Stimulated activated CD4-positive, alpha-beta T cell treated with anti-CD3 and anti-CD28 coated beads, Interleukin-12 subunit alpha, Interleukin-12 subunit beta, amount 100 ng/mL, for 24 hours (primary cell): ENCODE measurements at places on chromosomes 1 and 21.

DNA sequence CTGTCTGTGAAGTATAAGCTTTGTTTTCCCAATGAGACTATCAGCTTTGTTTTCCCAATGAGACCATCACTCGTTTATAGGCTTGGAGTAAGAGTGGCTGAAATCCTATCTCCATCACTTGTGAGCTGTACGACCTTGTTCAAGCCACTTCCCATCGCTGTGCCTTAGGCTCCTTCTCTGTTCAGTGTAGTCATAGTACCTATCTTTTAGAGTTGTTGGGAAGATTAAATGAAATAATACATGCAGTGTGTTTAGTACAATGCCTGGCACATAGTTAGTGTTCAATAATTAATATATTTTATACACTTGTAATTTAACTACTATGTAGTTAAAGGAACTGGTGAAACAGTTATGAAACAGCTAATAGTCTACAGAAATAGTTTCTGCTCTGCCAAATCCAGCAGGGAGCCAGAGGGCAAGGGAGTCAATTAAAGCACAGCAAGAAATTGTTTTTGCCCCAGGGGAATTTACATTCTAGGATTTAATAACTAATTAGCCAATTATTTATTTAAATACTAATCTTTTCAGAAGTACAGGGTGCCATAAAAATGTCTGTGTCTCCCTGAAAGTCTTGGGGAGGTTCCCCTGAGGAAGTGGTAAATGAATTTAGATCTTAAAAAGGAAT is 139.3 kb upstream of the HMCN1 start:
- DNase-seq = no peak

DNA sequence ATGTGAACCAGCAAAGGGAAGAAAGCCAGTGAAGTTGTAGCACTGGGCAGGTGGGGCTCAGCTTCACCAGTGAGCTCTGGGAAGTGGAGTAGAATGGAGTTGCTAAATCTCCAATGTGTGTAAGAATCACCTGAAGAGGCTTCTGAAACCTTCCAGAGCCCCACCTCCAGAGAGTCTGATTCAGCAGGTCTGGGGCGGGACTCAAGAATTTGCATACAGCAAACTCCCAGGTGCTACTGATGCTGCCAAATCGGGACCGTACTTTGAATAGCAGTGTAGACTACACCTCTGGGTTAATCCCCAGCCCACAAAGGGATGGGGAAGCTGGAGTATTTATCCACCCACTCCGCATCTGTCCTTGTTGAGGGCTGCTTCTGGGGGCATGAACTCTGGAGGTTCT is 154.3 kb downstream of the IGSF21 start:
- no peak for DNase-seq

GRCh38 chr21:45769294-45769693 is 125.8 kb downstream of the PCBP3 start:
- no peak for DNase-seq

DNA sequence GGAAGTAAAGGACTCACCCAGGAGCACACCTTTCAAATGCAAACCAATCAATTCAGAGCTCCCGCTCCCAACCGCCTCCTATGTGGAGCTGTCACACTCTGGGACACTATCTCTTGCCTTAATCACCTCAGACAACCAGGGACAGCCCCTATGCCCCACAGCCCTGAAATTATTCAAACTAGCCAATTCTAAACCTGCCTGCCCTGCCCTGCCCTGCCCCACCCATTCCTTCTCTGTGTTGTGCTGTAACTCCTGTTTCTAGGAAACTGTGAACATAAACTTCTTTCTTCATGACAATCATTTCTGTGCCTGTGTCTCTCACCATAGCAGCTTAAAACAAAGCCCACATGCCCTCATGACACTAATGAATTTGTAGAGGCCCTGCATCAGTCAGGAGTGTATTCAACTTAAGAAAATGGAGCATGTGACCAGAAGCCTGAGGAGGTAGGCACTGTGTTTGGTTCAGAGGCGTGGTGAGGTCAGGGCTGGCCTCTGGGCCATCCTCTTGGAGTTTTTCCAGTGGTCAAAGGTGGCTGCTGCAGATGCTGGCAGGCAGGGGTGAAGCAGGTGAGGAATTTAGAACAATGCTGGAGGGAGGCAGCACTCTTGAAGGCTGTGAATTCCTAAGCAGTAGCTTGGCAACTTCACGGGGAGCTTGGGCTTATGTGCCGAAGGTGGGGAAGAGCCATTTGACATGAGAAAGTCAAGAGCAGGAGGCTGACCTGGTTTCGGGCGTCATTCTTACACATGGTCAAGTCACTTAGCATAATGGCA is 74.5 kb downstream of the RHOU start:
- no peak for DNase-seq

DNA sequence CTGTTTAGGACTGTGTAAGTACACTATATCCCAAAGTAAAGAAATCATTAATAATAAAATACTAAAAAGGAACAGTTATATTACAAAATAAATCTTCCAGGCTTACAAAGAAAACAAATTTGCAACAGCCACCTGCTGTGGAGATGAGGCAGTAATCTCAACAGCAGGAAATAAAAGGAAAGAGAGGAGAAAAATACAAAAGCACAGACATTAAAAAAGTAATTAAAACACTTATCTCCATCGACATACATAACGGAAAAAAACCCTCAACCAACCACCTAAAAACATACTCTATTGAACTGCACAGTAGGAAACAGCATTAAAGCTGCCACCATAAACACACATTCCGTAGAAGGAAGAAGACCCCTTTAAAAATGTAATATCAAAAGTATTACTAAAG is 317.6 kb downstream of the DPYD start:
- no peak for DNase-seq

GRCh38 chr1:9909234-9910046 is 629 bp downstream of the CTNNBIP1 start:
- peak; percentile 22 for DNase-seq

DNA sequence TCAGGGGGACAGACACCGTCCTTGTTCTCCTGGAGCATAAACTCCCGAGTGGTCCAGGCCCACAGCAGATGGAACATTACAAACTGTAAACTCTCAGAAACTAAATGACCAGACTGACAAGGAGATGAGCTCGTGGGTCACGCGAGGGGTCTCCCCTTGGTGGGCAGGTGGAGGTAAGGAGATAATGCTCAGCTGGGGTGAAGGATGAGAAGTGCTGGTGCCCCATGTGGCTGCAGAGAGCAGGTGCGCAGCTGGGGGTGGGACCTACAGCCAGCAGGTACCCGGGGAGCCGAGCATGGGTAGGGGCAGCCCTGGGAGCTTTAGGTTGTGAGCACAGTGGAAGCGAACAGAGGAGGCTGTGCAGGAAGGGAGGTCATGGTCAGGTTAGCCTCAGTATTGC is 40.1 kb downstream of the AJAP1 start:
- no peak for DNase-seq

GRCh38 chr21:41220208-41220733 is 52.3 kb downstream of the BACE2 start:
- DNase-seq = no peak

DNA sequence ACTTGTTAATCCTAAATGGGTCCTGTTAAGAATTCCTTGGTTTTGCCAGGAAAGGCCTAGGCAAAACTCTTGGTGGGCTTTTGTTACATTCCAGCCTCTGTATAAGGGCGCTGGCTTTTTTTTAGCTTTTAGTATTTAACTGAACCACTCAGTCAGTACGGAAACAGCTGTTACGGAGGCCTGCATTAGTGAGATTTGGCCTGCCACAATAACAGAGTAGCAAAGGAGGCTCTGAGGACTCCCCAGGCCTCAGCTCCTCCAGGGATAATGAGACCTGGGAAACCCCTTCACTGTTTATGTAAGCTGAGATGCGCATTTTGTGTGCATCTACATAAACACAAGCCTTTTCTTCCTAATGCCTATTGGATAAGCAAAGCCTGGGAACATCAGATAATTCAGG is 210.2 kb downstream of the APP start:
- no peak for DNase-seq

- DNase-seq = no peak
These were observed 122.3 kb downstream of the DHRS3 start for GRCh38 chr1:12495725-12496124.

GRCh38 chr21:31896019-31896418 is 23.2 kb downstream of the HUNK start:
- no peak for DNase-seq

DNA sequence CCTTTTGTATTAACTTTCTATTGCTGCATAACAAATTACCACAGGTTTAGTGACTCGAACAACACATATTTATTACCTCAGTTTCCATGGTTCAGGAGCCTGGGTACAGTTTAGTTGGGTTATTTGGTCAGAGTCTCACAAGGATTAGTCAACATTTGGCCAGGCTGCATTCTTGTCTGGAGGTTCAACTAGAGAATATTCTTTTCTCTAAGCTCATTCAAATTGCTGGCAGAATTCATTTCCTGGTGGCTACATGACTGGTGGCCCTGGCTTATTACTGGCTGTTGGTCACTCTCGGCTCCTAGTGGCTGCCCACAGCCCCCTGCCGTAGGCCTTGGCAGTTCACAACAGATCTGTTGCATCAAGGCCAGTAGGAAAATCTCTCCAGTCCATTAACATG is 81.1 kb upstream of the ADAR start:
- DNase-seq = no peak

- DNase-seq = no peak
These were observed 91.8 kb downstream of the CHD1L start for GRCh38 chr1:147334292-147334691.

- no peak for DNase-seq
These were observed 634.0 kb downstream of the LTN1 start for GRCh38 chr21:28358702-28359101.

- DNase-seq = no peak
These were observed 166.5 kb upstream of the COA6 start for GRCh38 chr1:234206651-234207284.

DNA sequence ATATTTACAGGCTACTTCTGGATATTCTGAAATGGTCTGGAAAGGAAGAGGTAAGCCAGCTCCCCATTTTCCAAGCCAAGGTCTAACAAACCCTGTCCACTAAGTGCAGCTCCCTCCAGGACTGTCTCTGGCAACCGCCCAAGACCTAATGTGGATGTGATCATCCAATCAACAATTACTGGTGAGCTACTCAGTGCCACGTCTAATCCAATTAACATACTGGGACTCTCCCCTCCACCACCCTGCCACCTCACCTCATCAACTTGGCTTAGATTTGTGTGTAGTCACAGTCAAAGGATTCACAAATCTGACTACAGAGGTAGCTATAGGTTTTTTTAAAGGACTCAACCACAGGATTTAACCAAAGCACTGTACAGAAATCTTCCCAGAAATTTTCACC is 25.4 kb upstream of the S100A7 start:
- DNase-seq = no peak

DNA sequence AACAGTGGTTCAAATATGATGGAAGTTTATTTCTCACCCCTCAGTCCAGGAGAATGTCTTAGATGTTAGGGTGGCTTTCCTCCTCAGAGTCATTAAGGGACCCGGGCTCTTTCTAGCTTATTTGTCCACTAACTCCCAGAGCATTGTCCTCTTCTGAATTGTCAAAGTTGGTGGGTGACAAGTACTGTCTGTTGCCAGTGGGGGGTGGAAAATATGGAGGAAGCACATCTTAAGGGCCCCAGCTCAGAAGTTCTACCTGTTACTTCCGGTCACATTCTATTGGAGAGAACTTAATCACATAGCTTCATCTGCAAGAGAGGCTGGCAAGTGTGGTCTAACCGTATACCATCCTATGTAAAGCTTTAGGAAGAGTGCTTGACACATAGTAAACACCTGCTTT is 7.1 kb downstream of the CLIC4 start:
- DNase-seq = no peak

DNA sequence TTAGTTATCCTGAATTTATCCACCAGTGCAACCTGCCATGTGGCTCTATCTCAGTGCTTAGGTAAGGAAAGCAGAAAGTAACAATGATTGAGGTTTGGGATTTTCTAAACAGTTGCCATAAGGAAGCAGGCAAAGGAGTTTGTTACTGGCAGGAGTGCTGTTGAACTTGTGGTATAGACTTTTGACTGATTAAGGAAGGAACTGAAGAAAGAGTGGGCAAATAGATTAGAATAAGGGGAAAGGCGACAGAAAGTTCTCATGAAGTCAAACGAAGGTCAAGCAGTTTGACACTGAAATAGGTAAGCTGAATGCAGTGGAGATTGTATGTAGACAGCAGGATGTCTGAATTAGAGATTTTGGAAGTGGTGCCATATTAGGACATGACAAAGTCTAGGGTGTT is 24.2 kb upstream of the CR2 start:
- DNase-seq = no peak

- no peak for DNase-seq
These were observed 62.9 kb upstream of the LRRC7 start for GRCh38 chr1:69504730-69505252.

DNA sequence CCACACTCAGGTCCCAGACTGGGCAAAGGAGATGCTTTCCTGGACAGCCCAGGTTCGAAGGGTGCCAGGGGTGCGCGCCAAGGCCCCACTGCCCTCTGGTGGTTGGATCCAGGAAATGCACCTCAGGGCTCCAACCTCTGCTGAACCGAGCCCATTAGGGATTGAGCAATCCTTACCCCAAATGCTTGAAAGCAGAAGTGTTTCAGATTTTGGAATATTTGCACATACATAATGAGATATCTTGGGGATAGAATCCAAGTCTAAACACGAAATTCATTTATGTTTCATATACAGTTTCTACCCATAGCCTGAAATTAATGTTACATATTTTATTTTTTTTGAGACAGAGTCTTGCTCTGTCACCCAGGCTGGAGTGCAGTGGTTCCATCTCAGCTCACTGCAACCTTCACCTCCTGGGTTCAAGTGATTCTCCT is 57.4 kb downstream of the SLC9A1 start:
- peak; percentile 68 for DNase-seq

DNA sequence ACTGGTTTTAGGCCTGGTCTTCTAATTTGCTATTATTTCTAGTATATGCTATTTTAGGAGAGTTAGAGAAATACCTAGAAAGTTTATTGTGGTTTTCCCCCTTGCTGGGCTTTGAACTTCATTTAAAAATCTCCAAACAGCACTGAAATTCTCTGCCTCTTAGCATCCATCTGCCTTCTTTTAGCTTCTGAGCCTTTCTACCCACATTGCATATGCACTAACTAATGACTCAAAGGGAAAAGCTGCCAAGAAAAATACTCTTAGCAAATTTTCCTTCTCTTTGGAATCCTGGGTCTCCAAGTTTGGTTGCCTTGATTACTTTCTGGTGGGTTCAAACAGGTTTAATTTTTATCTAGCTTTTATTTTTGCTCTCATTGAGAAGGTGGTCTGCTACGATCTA is 408.4 kb upstream of the PTBP2 start:
- DNase-seq = no peak

GRCh38 chr21:18725653-18726052 is 322.1 kb upstream of the TMPRSS15 start:
- no peak for DNase-seq

GRCh38 chr21:45200581-45201296 is 87.0 kb downstream of the POFUT2 start:
- no peak for DNase-seq

- no peak for DNase-seq
These were observed 8.9 kb upstream of the PRDM16 start for GRCh38 chr1:3060127-3060526.
